Suppressor macrophage treated with lipopolysaccharide for 4 hours (primary cell): ENCODE measurements at places on chromosomes 16 and 17.

DNA sequence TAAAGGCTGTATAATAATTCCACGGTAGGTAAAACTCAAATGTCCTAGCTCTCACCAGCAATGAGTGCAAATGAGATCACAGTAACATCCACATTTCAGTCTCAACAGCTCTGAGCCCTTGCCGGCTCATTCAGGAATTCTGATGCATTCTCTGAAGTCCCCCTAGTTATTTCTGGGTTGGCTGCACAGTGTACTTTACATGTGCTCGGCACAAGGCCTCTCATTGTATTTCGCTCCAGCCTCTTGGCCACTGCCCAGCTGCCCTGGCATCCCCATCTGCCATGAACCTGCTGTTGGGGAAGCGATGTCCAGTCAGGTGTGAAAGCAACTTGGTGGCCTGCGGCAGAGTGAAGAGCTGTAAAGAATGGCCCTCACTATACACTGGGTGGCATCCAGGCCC, 14.3 kb downstream of the PRCD start:
- DNase-seq: no peak

DNA sequence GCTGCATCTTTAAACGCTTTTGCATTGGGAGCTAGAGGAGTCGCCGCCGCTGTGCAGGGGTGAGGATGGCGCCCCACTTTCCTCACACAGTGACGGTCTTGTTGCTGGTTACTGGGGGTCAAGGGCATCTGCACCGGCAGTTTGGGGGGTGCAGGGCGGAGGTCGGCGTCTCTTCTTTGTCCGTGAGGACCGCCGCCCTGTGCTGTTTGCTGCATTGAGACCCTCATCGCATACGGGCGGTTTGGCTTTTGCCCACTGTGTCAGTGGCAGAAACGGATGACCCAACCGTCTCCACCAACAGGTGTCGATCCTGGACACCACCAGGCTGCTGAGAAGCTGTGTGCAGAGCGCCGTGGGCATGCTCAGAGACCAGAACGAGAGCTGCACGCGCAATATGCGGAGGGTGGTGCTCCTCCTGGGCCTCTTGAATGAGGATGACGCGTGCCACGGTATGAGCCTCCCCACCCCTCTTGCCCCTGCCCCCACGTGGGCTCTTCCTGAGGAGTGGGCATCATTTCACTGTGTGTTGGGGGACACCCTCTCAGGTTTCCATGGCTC, 61.2 kb upstream of the ENDOV start:
- DNase-seq: no peak

- no peak for DNase-seq
Observed at GRCh38 chr16:24151482-24151939, 104.6 kb upstream of the CACNG3 start.

- DNase-seq: no peak
Observed at GRCh38 chr17:8611137-8611536, 19.4 kb downstream of the MYH10 start.

DNA sequence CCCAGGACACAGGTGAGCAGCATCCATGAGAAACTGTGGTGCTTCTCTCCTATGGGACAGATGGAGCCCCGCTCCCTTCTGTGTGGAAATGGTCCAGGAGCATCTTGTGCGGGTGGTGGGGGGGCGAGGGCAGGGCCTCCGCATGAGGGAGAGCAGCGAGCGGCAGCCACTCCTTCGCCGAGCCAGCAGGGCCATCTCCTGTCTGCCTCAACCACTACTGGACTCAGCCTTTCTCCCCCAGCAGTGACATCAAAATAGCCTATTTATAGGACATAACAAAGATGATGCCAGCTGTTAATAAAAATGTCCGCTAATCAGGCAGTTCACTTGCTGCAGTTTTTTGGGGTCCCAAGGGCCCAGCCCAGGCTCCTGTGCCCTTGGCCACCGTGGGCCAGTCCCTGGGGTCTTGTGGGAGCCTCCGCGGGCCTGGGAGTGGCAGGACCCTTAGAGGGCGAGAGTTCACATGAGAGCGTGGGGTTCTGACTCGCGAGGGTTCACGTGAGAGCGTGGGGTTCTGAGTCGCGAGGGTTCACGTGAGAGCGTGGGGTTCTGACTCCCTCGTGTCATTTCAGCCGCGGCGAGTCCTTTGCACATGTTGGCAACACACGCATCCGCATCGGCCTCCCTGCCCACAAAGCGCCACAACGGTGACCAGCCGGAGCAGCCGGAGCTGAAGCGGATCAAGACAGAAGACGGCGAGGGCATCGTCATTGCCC, 47.4 kb downstream of the WDR45B start:
- no peak for DNase-seq

DNA sequence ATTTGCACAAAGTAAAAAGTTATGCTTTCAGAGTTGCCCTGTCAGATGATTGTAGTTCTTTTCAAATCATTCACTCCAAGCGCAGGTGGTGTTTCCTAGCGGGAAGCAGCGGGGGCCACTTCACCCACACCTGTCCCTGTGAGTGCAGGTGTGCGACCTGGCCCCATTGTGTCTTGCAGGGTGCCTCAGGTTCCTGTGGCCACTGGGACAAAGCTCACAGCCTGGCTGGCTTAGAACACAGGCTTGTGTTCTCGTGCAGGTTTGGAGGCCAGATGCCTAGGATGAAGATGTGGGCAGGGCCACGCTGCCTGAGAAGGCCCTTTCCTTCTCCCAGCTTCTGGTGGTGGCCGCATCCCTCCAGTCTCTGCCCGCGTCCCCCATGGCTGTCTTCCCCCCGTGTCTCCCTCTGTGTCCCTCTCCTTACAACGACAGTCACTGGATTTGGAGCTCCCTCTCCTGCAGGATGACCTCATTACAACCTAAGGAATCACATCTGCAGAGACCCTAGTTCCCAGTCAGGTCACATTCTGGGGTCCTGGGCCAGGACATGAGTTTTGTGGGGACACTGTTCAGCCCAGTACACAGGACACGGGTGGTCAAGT, 90.5 kb downstream of the NPIPB11 start:
- DNase-seq: no peak
